ENCODE measurements at places on chromosomes 12 and 14.

GRCh38 chr12:22051114-22051698 is 5.2 kb downstream of the CMAS start:
- DNase-seq: no peak

DNA sequence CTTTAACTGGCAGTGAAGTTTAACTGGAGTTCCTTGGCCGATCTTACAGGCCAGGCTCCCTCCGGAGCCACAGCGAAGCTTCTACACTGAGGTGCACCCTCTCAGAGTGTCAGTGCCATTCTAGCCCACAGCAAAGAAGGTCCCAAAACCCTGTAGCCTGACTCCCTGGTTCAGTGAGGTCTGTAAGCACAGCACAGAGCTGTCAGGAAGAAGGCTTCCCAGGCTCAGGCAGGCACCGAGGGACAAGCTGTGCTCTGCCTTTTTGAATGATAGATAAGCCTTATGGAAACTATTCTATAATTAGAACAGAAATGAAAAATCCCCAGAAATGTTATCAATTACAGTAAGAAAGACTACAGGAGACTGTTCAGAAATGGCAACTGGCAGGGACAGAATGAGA is 40.2 kb downstream of the MOK start:
- no peak for DNase-seq

GRCh38 chr14:74569806-74570591 is 42.0 kb downstream of the LTBP2 start:
- DNase-seq: no peak

DNA sequence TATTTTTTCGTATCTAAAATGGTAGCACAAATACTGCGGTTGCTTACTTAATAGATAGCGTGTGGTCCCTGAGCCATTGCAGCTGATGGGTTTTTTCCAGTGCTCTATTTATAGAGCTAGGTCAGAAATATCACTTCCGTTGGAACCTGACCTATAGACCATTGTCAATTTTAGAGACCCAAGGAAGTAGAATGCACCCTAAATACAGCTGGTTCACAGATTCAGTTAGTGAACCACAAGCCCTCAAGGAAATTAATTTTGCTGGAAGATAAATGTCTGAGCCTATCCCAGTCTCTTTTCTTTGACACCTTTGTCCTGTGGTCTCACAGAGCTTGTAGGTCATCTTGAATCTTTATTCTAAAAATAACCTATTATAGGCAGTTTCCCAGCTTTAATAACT is 391.0 kb downstream of the ZFP36L1 start:
- DNase-seq: no peak

DNA sequence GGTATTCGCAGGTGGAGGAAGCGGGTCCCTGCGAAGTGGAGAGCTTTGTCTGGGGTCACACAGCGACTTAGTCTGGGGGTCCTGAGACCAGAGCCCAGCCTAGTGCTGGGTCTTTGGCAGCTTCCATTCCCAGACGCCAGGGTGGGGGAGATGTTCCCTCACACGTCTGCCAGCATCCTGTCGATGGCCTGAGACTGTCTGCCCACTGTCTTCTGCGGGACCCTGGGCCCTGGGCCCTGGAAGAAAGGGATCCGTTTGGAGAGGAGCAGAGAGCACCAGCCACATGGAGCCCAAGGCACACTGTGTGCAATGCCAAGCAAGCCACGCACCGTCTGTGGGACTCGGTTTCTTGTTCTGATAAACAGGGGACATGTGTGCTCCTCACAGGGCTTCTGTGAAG is 197.2 kb downstream of the KIF26A start:
- DNase-seq: no peak

DNA sequence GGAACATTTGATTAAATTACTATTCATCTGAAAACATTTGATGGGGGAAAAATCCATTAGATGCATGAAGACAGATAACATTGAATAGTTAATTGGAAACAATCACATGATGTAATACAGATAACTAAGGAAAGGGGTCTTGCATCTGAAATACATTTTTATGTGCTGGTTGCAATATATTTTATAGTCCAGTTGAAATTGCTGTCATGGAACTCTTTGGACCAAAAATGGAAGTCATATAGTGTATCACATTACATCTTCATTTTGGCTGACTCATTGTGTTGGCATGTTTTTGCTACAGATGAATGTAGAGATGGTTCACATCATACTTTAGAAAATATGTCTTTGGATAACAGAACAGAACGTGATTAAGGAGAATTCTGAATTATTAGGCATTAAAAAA is 43.0 kb upstream of the GNPNAT1 start:
- DNase-seq: no peak

- no peak for DNase-seq
Measured at GRCh38 chr12:109497675-109498074, 20.2 kb downstream of the UBE3B start.

DNA sequence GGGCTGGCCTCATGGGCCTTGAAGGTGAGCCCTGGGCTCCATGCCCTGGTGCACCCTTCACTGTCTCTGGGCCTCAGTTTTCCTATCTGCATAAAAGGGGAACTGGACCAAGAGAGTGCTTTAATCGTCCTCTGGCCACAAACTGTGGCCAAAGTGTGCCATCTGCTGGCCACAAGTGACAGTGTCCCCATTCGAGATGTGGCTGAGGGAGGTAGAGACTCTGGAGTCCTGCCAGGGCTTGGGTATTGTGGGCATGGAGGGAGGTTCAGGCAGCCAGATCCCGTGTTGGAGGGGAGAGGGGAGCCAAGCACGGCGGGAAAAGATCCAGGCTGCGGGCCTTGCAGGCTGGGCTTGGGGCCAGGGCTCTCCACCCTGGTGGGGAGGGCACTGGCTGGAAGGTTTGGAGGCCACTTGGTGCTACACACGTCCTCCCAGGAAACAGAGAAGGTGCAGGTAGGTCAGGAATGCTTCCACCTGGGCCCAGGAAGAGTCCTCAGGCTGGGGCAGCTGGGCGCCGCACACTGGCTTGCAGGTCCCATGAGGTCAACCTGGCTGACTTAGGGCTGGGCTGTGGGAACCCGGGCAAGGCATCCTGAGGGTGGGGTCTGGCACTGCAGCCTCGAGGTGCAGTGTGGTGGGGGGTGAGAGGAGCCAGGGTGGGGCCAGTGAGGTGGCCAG is 7.3 kb upstream of the KIF26A start:
- DNase-seq: no peak

GRCh38 chr14:103518422-103519042 is 4.1 kb downstream of the CKB start:
- no peak for DNase-seq

- no peak for DNase-seq
Measured at GRCh38 chr14:76927971-76928700, 100.4 kb downstream of the IRF2BPL start.

GRCh38 chr12:272942-273341 is 10.3 kb upstream of the SLC6A13 start:
- no peak for DNase-seq

GRCh38 chr14:55129086-55129427 is at the start of gene LGALS3:
LGALS3 (plus strand) TSS chr14:55129252; CDS start chr14:55137374, 8,122 bp downstream.
- no peak for DNase-seq
